GM12878 (cell line): ENCODE measurements at places on chromosomes 11 and 22. TPM values are rescaled to one million over a fixed set of nuclear protein-coding genes. Genes with fewer than 3 reads are reported as not detected.

The C22orf31 gene
- not detected in 2 replicates for total RNA-seq

The SCGB1D2 gene
- total RNA-seq, result not detected in 2 replicates

- no peak overlapping the region for H3K4me3 ChIP-seq
- no peaks in the 10 kb centered on the region for H3K4me1 ChIP-seq
- H3K27me3 ChIP-seq, result no peaks in the 10 kb centered on the region
- no peaks in the 10 kb centered on the region for H3K36me3 ChIP-seq
Observed at GRCh38 chr11:121091492-121092152, 9.4 kb upstream of the TECTA start.

DNA sequence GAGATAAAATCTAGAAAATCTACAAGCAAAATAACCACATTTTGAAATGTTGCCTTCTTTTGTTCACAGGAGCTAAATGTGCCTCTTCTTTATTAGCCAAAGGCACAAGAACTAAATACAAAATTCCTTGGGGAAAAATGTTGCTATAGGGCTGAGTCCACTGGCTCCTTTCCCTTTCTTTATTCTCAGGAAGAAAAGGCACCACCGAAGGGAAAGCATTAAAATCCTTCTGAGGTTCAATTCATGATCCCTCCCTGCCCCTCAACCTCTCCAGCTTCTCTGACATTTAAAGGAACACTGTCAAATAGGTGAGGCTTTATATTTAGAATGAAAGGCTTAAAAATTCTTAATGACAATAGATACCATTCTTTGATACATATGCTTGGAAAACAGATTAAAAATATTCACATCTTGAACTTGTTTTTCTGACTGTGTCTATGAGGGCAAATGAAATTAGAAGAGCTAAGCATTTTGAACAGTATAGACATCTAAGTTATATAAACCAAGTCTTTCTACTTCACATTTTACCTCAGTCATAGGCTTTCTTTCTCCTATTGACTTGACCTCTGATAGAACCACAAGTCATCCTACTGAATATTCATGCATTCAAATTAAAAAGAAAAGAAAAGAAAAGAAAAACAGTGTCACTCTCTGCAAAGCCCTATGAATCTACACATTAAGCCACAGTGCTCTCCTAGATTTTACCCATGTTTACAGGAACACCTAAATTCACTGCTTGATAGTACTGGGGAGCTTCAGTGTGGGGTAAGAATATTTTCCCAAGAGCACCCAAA is 148.2 kb downstream of the MAML2 start:
- H3K4me1 ChIP-seq, result peaks cover 55% of the 10 kb centered on the region
- 0 out of 2 replicates have a peak, but pooled peaks cover 2% of the 10 kb centered on the region for H3K36me3 ChIP-seq
- H3K27ac ChIP-seq, result no peak overlapping the region
- H3K27me3 ChIP-seq, result no peaks in the 10 kb centered on the region
- no peak for DNase-seq
- H3K4me3 ChIP-seq, result no peak overlapping the region

GRCh38 chr11:73414977-73415651 is 38.9 kb downstream of the RELT start:
- H3K4me3 ChIP-seq, result no peak overlapping the region
- no peaks in the 10 kb centered on the region for H3K27me3 ChIP-seq
- peak; percentile 38 for DNase-seq
- no peaks in the 10 kb centered on the region; the same call in 1 of the 2 replicates for H3K36me3 ChIP-seq

- DNase-seq, result no peak
- no peak overlapping the region for H3K27ac ChIP-seq
- H3K36me3 ChIP-seq, result peaks cover 22% of the 10 kb centered on the region
- no peak overlapping the region for H3K4me3 ChIP-seq
- H3K4me1 ChIP-seq, result no peaks in the 10 kb centered on the region
Observed at GRCh38 chr22:20798974-20799373, 25.1 kb downstream of the SERPIND1 start.

DNA sequence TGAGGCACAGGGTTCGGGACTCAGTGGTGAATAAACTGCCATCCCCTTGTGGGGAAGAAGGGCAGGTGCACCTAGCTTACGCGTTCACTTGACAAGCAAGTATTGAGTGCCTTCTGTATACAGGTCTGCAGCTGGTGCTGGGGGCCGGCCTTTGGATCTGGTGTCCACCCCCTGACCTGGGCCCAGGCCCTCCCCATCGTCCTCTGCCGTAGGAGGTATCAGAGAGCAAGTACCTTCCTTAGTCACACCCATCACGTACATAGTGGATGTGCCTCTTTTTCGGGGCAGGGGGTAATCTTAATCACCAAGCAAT is 53.3 kb downstream of the SMIM38 start:
- no peak overlapping the region for H3K27ac ChIP-seq
- no peaks in the 10 kb centered on the region for H3K36me3 ChIP-seq
- DNase-seq, result no peak
- H3K4me1 ChIP-seq, result peaks cover 20% of the 10 kb centered on the region
- H3K4me3 ChIP-seq, result no peak overlapping the region

- no peak overlapping the region for H3K4me3 ChIP-seq
- H3K27me3 ChIP-seq, result no peaks in the 10 kb centered on the region; the same call in 1 of the 2 replicates
- no peak for DNase-seq
- no peaks in the 10 kb centered on the region for H3K36me3 ChIP-seq
- H3K27ac ChIP-seq, result no peak overlapping the region
Observed at GRCh38 chr22:43910178-43910695, 13.4 kb upstream of the PNPLA3 start.

DNA sequence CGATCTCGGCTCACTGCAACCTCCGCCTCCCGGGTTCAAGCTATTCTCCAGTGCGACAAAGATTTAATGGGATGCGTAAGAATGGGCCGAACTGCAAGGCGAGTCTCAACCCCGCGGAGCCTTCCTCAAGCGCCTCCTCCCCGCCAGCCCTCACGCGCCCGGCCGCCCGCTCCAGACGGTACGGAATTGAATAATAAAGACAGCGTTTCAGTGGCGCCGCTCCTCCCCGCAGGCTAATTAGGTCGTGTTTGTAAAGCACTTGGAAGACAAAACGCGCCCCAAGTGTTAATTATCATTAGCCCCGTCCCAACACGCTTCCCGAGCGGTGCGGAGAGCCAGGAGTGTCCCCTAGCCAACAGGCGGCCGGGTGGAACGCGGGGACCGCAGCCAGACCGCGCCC is 192.0 kb downstream of the BUD13 start:
- H3K27ac ChIP-seq, result no peak overlapping the region
- H3K27me3 ChIP-seq, result peaks cover 7% of the 10 kb centered on the region
- H3K4me1 ChIP-seq, result no peaks in the 10 kb centered on the region
- no peaks in the 10 kb centered on the region for H3K36me3 ChIP-seq
- no peak for DNase-seq
- no peak overlapping the region for H3K4me3 ChIP-seq

- no peak overlapping the region for H3K4me3 ChIP-seq
- no peaks in the 10 kb centered on the region for H3K36me3 ChIP-seq
- no peak overlapping the region for H3K27ac ChIP-seq
- no peak for DNase-seq
- no peaks in the 10 kb centered on the region for H3K27me3 ChIP-seq
Observed at GRCh38 chr11:100630898-100631297, 56.2 kb upstream of the ARHGAP42 start.
